RCC 7860 (cell line): ENCODE measurements at places on chromosomes 3 and 15.

GRCh38 chr15:47788685-47789084, 71.4 kb downstream of the SEMA6D start:
- DNase-seq: no peak

DNA sequence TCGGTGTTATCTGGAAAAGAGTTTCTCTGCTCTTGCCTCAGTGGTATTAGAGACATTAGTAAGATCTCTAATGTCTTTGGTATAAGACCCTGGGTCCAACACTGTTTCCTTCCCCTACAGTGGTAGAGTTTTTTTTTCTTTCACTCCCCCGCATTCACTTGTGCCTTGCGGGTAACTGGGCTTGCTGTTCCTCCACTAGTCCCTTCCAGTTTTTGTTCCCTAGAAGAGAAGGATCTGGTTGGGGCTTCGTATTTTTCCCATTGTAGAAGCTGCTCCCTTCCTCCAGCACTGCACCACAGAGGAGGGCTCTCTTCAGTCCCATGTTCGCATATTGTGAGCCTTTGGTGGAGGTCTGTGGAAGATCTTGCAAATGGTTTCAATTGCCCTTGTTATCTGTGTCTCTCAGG, 13.7 kb downstream of the CTDSPL2 start:
- no peak for DNase-seq

- DNase-seq: peak; percentile 9
These were observed 152.1 kb upstream of the TBC1D5 start for GRCh38 chr3:17894434-17895060.

DNA sequence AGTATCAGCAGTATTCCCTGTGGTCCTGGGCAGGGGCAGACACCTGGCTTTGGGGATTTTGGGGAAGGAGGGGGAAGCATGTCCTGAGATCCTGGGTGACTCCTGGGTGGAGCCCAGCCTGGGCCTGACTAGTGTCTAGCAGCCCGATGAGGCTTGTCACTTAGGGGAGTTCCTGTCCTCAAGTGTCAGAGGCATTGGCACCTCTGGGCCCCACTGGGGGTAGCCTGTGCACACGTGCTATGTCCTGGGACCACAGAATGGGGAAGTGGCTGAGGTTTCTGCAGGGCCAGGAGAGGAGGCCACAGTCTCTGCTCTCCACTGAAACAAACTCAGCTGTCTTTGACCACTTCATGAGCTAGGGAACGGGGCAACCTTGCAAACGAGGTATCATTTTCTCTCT, 31.5 kb upstream of the ADCY5 start:
- no peak for DNase-seq

DNA sequence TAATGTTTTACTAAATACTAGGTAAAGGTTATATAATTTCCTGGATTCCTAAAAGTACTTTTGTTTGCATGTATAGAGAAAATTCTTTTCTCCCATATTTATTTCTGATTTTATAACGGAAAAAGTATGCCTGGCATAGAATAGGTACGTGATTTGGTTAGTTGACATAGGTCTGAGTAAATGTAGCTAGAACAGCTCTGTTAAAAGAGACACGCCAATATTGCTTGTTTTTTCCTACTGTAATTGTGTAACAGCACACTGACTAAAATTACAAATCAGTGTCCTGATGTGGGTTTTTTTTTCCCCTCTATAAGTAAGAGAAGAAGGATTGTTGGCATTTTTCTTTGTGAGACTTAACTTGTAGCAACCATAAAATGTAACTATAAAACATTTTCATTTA, 26.7 kb downstream of the KLHL24 start:
- no peak for DNase-seq

DNA sequence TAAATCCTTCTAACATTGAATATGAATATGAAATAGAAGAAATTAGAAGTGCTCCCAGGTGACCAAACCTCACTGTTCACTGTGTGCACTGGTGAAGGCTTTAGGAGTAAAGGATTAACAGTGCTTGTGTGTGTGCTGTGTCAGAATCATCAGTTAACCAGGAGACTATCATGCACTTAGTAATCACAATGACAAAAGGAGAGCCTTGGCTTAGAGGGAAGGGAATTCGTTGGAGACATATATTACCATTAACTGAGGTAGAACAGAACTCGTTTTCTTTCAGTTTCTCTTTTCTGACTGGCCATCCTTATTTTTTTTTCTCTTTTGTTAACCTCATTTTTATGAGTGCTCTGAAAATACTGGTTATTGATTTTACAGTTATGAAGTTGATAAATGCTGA, 213.3 kb upstream of the GBE1 start:
- no peak for DNase-seq

DNA sequence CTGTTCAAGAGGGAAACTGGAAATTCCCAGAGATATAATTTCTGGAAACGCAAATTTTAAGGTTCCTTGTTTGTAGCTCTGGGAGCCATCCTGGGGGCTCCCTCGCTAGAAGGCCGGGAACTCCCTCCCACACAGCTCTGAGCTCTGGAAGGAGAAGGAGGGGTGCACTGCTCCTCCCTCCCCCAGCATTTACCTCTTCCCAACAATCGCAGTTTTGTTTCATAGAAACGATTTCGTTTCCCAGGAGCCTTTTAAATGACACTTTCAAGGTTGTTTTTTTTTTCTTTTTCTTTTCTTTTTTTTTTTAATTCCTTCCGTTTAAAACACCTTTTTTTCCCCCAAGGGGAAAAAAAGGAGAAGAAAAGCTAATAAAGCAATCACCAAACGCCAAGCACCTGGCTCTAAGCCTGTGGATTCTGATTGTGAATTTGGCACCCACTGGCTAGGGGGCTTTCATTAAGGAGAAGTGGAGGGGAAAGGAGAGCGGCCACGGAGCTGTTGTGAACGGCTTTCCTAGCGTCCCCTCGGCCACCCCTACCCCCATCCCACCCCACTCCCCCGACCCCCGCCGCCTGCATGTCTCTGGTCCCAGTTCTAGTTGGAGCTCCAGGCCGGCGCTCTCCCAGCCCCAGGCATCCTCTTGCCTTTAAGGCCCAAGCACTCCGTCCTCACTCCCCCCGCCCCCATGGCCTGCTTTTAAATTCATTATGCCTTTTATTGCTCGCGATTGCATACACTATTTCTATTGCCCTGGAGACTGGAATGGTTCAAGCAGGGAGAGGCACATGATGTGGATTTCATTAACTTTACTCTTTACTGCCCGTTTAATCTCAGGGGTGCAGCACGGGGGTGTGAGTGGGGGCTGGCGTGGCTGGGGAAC, 13.6 kb upstream of the CCDC33 start:
- DNase-seq: no peak

DNA sequence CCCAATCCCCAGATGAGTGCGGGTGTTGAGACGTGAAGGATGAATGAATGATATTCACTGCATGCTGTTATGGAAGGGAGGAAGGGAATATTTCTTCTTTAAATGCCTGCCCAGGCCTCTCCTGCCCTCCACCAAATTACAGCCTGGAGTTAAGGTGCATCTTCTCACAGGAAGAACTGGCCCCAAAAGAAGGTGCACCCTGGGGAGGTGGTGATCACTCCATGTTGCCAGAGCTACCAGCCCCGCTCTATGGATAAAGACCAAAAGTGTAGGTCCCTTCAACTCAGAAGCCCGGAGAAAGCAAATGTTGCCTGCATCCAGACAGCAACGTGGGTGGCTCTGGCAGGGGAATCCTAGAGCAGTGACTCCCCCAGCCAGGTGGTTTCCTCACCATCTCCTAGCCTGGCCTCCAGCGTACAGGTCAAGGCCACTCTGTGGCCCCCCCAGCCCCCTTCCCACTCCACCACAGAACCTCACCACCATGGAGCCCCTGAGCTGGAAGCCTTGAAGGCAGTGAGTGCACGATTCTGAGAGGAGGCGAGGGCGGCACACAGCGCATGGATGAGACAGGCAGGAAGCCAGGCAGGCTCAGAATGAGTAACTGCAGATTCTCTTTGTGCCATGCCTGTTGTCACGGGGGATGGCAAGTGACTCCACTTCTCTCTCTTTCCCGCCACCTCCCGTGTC, 3.5 kb upstream of the VIPR1 start:
- DNase-seq: no peak

DNA sequence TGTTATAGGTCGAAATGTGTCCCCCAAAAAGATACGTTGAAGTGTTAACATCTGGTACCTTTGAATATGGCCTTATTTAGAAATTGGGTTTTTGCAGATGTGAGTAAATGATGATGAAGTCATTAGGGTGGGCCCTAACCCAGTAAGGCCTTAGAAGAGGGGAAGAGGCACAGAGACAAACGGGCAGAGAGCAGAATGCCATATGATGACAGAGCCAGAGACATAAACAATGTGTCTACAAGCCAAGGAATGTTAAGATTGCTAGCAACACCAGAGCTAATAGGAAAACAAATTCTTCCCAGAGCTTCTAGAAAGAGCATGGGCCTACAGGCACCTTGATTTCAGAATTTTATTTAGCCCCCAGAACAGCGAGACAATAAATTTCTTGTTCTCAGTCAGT, 693.1 kb upstream of the NECTIN3 start:
- no peak for DNase-seq

GRCh38 chr3:154192225-154192624, 71.0 kb downstream of the ARHGEF26 start:
- no peak for DNase-seq

- no peak for DNase-seq
These were observed 72.3 kb upstream of the ICE2 start for GRCh38 chr15:60551147-60551780.

DNA sequence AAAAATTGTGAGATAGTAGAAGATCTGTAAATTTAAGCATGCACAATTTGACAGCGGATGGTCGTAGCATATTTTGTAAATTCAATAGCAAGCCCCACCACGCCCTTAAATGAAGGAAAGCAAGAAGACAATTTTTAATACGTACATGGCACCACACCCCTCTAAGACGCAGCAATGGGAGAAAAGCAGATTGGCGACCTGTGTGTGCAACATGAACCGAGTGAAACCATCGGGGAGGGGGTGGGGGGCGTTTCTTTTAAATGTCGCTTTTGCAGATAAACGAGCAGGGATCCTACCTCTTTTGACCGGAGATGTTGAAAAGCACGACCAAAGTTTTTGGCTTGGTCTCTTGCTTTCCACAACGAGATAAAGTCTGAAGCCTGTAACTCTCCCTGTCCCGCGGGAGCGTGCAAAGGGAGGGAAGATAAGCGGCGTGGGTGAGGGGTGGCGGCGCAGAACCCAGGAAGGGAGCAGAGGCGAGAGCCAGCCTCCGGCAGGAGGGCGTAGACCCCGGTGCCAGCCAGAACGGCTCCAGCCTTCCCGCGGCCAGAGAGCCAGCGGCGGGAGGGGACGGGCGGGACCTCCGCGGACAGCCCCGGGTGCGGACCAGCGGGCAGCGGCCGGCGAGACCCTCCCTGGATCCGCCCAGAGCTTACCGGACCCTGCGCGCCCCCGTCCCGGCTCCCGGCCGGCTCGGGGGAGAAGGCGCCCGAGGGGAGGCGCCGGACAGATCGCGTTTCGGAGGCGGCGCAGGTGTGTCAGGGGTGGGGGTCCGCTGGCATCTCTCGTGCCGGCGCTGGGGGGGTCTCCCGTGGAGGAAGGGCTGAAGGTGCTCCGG, at the start of gene CHL1:
TSS of gene CHL1 (plus strand) at position 453 of the 838 bp plus-strand sequence. CDS start 123,014 bp downstream, outside the sequence.
- no peak for DNase-seq

GRCh38 chr15:89839167-89839810, 24.6 kb upstream of the ANPEP start:
- DNase-seq: no peak

GRCh38 chr3:43994657-43995546, 246.8 kb upstream of the TOPAZ1 start:
- no peak for DNase-seq

- DNase-seq: peak; percentile 30
These were observed 7.2 kb downstream of the SH3BP5 start for GRCh38 chr3:15325228-15325627.

DNA sequence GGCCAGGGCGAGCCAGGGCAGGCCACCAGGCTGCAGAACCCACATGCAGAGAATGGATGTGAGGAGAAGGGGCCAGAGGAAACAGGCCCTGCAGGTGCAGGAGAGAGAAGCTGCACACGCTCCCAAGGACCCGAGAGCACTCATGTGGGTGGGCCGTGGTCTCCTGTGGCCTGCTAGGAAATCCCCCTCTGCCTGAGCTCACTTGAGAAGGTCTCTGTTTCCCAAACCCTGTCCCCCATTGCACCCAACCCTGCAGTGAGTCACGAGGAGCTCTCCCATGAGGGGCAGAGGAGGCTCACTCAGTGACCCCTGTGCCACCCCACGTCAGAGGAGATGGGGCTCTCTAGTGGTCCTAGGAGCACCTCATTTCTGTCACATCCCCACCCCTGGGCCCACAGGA, 111.1 kb downstream of the KLF13 start:
- no peak for DNase-seq

DNA sequence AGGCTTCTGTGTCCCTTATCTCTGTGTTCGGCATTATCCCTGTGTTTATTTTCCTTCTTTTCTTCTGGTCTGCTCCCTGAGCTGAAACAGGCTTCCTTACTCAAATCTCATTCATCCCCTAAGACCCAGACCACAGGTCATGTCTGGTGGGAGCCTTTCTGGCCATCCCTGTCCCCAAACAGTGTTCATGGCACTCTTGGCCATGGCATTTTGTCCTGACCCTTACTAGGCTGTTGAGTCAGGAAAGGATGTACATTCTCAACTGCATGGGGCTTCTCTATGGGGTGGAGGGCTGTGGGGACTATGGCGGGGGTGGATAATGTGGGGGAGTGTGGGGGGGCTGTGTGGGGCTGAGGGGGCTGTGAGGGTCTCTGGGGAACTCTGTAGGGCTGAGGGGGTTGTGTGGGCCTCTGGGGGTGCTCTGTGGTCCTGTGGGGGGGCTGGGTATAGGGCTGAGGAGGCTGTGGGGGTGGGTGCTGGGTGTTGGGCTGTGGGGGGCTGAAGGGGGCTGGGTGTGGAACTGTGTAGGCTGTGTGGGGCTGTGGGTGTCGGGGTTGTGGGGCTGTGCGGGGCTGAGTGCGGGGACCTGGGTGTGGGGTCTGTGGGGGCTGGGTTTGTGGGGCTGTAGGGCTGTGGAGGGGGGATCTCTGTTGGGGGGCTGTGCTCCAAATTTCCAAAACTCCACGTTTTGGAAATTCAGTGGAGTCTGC, 64.3 kb downstream of the KLF13 start:
- DNase-seq: no peak

GRCh38 chr15:90708516-90708915, 8.6 kb upstream of the BLM start:
- no peak for DNase-seq
